ENCODE measurements at places on chromosomes 1 and 21.

GRCh38 chr1:16011936-16012589 lies 5.8 kb downstream of the HSPB7 start:
- no peak for DNase-seq

- no peak for DNase-seq
Measured at GRCh38 chr1:78088486-78088885, 42.7 kb downstream of the GIPC2 start.

- no peak for DNase-seq
Measured at GRCh38 chr1:100868364-100868995, 26.2 kb downstream of the EXTL2 start.

GRCh38 chr1:39332291-39332690 lies 127.8 kb downstream of the MACF1 start:
- no peak for DNase-seq

- DNase-seq: no peak
Measured at GRCh38 chr1:59155351-59155750, 141.5 kb upstream of the FGGY start.

- DNase-seq: no peak
Measured at GRCh38 chr1:248239478-248239877, 8.3 kb downstream of the OR2M4 start.

- no peak for DNase-seq
Measured at GRCh38 chr1:91153341-91153740, 131.5 kb upstream of the ZNF644 start.

GRCh38 chr1:158579733-158580132 lies at the start of gene OR10X1:
Gene OR10X1, minus strand, starts transcription at chr1:158579899. Its CDS starts 0 bp downstream, at chr1:158579899.
- DNase-seq: no peak

GRCh38 chr1:184389446-184389845 lies 2.6 kb downstream of the C1orf21 start:
- DNase-seq: no peak

- no peak for DNase-seq
Measured at GRCh38 chr1:211643324-211644212, 31.9 kb downstream of the NEK2 start.

DNA sequence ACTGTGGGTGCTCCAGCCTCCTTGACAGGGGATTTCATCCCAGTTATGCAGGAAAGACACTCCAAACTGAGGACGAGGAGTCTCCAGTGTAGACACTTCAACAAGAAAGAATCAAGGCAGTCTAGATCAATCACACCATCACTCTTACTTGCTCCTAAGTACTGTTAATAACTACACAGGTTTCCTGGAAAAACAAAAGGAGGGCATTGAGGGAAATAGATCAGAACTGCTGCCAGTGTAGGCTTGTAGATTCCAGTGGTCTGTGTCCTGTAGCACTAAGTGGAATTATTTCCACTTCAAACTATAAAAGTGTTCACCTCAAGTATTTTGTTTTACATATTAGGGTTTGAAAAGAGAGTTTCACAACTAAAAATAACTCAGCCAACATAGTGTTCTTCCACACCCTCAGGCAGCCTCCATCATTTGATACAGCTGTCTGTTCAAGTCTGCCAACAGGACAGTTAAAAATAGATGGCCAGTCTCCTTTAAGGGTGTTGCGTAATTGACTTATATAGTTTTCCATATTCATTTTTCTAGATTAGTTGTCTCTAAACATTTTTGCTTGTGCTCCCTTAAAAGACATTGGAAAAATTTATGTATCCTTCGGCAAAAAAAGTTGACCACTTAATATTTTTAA lies 32.0 kb upstream of the AGL start:
- DNase-seq: no peak

GRCh38 chr1:210883821-210884220 lies 250.1 kb downstream of the KCNH1 start:
- DNase-seq: no peak

- no peak for DNase-seq
Measured at GRCh38 chr1:101769520-101769919, 227.2 kb downstream of the OLFM3 start.

DNA sequence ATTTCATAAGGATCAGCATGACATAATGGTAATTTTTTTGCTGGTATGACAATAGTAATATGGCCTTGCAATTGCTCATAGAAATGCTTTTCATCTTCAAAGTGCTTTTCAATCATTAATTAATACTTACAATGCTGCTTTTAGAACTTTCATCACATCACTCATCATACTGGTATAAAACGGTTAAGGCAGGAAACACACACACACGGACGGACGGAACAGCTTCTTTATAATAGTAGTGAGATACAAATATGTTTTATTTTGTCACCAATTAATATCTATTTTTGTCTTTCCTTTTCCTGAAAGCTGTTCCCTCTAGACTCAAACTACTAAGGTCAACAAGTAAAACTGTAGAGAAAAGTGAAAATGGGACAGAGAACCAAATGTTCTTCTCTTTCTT lies 353.9 kb upstream of the PKN2 start:
- no peak for DNase-seq

- DNase-seq: no peak
Measured at GRCh38 chr1:53559391-53559815, 100.2 kb downstream of the DMRTB1 start.

DNA sequence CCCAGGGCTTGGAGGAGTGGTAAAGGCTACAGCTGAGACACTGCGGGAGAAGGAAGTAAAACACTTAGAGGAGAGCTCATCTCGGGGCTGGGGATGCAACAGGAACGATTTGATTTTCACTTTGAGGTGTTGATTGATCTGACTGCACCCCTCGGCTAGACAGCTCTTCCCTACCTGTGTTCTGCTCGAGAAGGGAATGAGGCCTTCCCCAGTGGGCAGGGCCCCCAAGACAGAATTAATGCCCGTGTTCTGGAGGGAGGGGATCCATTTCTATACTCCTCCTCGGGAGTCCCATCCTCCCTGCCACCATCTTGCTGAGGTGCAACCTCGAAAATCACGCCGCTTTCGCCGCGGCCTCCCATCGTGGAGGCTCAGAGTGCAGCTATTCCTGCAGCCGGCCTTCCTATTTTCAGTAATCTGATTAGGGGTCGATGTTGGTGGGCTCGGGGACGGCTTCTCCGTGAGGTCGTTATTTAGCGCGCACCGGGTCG lies 2.4 kb downstream of the ATP2B4 start:
- no peak for DNase-seq

Measured in GM06990 (cell line).